ENCODE measurements at places on chromosomes 2 and 18.

DNA sequence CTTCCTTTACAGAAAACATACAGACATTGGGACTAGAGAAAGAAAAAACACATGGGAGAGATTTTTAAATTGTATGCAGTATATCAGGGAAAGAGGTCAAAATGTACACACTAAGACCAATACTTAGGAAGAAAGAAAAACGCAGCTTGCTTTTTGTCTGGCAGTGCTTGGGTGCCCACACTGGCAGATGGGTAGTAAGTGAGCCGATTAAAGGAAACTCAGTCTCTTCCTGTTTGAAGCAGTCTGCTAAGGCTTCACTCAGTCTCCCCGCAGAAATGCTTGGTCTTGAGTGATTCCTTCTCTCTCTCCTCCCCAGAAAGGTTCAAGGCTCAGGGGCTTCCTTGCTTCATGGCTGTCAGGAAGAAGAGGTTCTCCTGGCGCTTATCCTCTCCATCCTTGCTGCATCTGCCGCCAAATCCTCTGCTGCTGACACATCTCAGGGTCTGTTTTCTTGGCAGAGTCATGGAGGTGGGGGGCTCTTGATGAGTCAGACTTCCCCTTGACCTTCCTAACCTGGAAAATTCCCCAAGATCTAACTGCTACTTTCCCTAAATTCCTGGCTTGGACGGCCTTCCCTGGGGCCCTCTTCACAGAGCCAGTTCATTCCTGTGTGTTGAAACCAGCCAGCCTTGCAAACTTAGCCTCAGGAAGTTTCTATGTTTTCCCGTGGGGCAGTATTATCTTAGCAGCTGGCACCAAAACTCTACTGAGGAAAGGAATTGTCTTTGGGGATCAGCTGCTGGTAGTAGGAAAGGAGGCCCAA is 10.5 kb upstream of the TMSB10 start:
- DNase-seq, result peak; percentile 39

- no peak for DNase-seq
Measured at GRCh38 chr2:5236249-5236648, 455.9 kb upstream of the SOX11 start.

DNA sequence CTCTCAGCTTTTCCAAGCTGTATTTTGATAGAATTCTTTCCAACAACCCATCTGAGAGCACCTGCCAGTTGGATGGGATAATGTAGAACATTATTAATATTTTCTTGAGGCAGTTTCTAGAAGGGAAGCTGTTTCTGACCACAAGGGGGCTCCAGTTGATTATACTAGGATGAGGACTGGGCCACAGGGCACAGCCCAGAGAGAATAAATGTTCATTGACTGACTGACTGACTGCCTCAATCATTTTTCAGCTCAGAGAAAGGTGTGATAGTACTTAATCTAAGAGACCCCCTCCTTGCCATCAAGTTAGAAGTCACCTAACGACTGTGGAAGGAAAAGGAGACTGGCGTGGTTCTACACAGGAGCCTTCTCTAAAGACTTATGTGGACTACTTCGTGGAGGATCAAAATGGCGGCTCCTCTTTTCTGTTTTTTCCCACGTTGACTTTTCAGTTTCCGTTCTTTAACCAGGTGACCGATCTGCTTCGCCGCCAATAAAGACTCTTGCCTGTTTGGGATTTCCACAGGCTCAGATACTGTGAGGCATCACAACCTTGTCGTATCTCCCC is 31.9 kb upstream of the CREG2 start:
- peak; percentile 88 for DNase-seq

DNA sequence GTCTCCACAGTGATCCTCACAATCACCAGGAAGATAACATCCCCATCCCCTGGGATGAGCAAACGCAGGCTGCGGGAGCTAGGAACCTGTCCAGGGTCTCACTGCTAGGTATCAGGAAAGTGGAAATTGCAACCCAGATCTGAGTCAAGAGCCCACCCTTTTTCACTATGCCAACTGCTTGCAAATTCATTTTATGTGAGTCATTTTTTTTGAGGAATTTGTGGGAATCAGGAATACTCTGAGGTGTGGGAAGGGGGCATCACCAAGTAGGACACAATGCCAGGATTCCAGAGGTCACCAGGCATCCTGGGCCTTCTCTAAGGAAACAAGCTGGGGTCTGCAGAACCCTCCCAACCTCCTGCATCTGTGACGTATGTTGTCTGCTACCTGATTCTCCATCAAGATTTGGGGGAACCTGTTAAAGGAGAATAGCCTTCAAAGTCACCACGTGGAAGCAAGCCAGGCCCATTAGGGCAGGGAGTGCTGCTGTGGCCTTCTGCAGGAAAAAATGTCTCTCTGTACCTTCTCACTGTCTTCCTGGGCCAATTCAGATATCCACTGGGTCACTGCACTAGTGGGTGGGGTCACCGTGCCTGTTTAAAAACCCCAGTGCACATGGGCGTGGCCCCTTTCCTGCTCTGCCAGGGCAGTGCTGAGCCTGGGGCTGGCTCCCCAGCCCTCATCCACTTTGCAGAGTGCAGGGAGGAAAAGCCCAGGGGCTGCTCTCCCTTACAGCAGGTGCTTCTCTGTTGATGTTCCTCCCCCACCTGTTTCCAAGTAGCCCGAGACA is 50.2 kb downstream of the MCFD2 start:
- no peak for DNase-seq

GRCh38 chr2:235780401-235780800 is 286.6 kb downstream of the AGAP1 start:
- no peak for DNase-seq

- no peak for DNase-seq
Measured at GRCh38 chr2:64311191-64311910, 142.6 kb upstream of the LGALSL start.

DNA sequence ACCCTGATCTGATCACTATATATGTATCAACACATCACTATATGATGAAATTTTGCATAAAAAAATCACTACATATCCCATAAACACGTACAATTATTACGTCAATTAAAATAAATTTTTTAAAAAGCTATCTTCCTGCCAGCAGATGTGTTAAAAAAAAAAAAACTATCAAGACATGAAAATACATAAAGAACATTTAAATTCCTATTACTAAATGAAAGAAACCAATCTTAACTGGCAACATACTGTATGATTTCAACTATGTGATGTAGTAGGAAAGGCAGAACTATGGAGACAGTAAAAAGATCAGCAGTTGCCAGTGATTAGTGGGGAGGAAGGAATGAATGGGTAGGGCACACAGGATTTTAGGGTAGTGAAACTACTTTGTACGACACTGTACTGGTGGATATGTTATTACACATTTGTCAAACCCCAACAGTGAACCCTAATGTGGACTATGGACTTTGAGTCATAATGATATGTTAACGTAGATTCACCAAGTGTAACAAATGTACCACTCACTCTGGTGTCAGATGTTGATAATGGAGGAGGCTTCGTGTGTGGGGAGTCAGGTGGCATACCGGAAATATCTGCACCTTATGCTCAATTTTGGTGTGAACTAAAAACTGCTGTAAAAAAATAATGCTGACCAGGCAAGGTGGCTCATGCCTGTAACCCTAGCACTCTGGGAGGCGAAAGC is 27.4 kb downstream of the USP34 start:
- DNase-seq, result no peak

DNA sequence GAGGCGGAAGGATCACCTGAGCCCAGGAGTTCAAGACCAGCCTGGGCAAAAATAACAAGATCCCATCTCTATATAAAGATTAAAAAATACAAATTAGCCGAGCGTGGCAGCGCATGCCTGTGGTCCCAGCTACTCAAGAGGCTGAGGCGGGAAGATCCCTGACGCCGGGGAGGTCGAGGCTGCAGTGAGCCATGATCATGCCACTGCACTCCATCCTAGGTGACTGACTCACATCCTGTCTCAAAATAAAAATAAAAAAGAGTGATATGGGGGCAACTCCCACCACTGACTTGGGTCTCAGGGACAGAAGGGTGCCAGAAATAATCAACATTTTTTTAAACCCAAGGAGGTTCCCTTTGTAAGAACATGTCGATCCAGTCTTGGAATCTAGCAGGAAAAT is 37.6 kb downstream of the ZNF516 start:
- DNase-seq, result no peak

DNA sequence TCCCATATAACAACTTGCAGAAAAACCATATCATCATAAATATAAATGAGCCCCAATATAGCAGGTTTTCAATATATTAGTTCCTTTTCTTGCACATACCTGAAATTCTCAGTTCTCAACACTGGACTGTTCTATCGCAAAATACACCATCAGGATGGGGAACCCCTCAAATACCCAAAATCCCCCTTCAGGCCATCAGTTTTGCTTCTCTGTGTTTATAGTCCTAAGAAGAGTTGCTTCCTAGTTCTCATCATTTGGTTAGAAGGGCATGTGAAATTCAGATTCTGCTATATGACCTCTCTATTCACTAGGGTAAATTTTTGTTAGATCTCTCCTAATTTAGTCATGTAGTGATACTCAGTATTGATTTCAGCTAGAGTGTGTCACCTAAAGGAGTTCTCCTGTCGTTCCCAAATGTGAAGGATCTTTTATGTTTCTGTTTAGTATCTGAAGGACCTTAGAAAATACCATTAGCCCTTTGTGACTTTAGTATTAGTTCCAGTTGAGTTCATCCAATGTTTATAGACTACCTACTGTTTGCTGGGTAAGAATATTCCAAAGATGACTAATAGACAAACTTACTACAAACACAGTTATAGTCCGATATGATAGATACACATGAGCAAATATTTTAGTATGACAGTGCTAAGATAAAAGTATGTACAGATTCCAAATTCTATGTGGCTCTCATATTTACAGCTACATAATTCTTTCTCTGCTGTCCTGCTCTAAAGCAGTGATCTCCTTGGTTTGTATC is 115.8 kb downstream of the TTC27 start:
- peak; percentile 33 for DNase-seq

GRCh38 chr2:133163111-133163510 is 405.2 kb downstream of the NCKAP5 start:
- no peak for DNase-seq

DNA sequence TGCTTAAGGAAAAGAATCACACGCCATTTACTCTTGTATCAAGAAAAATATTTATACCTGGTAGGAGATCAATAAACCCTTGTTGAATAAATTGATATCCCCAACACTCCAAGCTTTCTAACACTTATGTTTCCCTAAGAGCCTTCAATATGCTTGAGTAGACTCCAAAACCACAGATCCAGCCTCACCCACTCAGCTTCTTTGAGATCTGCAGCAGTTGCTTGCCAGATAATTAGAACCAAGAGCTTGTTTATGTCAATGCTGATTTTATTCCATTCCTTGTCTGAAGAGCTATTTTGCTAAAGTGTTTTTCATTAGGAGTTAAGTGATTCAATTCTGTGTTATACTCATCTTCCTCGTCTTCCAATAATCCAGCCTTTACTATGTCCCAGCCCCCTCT is 26.3 kb upstream of the CRIM1 start:
- peak; percentile 47 for DNase-seq

GRCh38 chr18:77106331-77106730 is 26.3 kb downstream of the MBP start:
- DNase-seq, result no peak

DNA sequence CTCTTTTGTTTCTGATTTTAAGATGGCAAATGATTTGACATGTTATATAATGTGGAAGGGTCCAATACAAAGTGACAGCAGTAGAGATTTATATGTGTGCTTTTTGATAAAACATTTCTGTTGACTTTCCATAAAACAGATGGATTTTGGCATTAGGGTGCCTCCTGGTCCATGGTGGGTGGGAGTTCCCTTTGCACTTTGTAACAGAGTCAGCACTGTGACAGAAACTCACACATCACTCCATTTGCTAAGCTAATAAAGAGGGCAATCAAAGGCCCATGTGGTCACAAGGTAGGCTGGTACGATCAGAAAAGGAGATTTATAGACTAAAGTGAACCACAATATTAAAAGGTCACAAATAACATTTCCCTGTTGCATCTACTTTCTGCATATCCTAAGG is 93.3 kb upstream of the NT5C1B start:
- DNase-seq, result no peak

DNA sequence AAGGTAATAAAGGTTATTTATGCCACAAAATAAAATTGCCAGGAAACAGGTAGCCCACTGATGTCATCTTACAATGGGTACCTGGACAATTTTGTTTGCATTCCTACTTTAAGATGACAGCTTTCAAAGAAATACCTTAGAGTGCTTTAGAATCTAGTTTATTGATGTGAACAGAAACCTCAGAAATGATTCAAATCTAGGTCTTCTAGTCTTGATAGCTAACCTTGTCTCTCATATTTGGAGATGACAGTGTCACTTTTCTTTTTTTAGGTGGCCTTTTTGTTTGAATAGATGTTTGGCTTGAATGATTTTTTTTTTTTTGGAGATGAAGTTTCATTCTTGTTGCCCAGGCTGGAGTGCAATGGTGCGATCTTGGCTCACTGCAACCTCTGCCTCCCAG is 69.1 kb downstream of the PIK3C3 start:
- DNase-seq, result no peak

DNA sequence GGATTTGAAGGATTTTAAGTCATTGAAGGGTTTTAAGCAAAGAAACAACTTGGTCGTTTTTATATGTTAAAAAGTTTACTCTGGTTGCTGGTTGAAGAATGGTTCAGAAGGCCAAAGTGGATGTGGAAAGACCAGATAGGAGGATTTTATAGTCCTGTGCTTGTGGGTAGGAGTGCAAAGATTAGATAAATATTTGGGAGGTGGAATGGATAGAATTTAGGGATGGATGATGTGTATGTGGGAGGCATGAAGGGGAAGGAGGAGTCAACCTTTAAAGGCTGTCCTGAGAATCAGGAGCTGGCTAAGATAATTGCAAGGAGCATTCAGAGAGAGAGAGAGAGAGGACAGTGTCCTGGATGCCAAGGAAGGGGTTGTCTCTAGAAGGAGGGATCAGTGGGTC is 190.1 kb upstream of the SPRED2 start:
- no peak for DNase-seq

DNA sequence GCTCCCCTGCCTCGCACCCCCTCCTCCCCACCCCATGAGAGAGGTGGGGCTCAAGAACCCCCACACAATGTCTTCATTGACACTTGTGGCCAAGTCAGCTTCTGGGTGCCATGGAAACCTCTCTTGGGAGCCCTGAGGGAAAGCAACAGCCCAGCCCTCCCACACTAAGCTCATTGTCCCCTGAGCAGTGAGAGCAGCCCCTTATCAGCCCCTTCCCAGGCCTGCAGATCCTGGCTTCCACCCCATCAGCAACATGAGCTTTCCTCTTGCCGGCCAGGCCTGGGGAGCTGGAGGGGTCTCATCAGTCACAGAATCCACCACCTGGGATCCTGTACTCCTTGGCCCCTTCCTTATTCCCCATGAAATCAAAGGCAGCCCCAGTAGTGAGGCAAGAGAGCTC is 107.8 kb upstream of the ST3GAL5 start:
- DNase-seq, result no peak

DNA sequence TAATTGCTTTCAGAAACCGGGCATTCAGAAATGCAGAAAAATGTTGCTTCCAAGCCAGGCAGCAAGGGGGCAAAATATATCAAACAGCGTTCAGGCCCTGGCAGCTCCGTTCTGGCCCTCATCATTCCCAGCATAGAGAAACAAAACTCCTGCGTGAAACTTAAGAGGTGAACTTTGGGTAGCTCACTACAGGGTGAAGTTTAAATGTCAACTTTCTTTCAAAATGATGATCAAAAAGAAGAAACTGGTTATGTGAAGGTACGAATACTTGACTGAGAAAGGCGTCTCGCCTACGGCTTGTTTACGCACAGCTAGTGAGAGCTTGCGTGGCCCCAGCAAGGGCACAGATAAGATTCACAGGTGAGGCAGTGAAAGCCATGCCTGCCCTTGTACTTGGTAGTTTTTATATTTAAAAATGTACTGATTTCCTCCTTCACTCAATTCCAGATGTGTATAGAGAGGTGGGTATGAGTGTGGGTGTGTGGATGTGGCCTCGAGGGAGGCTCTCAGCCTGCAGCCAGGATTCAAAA is 127.5 kb downstream of the NFATC1 start:
- no peak for DNase-seq

All from choroid plexus epithelial cell (primary cell).